ENCODE measurements at places on chromosomes 5 and 9.

GRCh38 chr9:90647843-90648242, 5.2 kb upstream of the DIRAS2 start:
- DNase-seq = no peak

GRCh38 chr5:177396078-177396477, 4.4 kb downstream of the PFN3 start:
- DNase-seq = no peak

DNA sequence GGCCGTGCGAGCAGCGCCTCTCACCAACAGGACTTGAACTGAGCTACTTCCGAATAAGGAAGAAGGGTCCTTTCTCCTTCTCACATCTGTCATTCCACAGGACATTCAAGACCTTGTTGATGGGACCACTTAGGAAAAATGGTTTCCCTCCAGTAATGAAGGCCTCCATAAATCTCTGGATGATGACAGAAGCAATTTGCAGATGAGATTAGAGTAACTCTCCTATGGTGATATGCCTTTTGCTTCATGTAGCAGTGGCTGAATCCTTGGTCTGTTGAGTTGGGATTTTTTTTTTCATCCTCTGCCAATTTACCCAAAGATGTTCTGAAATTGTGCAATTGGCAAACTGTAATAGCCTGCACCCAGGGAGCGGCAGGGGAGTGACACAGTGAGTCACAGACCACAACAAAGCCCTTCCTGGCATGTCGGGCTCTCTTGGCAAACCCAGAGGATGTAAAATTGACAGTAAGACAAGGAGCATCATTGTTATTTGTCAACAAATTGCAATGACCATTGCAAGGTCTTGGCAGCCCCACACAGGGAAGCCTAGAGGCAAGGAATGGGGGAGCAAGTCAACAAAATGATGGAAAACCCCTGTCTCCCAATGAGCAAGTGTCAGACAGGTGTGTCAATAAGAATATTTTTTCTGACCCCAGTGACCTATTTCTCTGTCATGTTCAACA, 275.9 kb downstream of the ACTL7B start:
- DNase-seq = no peak

GRCh38 chr5:133109655-133110483, 58.1 kb downstream of the HSPA4 start:
- DNase-seq = no peak

GRCh38 chr5:150778517-150779396, at the start of gene SMIM3:
SMIM3 (plus strand) TSS chr5:150778757; CDS start chr5:150795441, 16,684 bp downstream.
- DNase-seq = peak; percentile 56

- DNase-seq = no peak
Observed at GRCh38 chr9:129077236-129077635, 3.7 kb upstream of the DOLPP1 start.

DNA sequence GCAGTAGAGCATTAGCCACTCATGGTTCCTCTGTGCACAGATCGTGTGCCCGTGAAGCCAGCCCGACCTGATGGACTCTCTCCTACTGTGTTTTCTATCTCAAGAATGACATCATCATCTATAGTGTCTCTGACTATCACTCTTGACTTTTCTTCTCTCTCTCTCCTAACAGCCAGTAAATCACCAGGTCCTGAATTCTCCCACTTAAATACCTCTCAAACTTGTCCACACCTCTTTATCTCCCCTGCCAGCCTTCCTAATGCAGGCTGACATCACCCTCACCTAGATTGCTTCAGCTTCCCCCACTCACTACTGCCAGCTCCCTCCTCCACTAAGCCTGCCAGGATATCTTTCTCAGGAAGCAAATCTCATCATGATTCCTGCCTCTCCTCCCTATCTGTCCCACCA, 90.6 kb upstream of the MIER3 start:
- DNase-seq = no peak

- no peak for DNase-seq
Observed at GRCh38 chr5:67807439-67807888, 408.1 kb upstream of the PIK3R1 start.

DNA sequence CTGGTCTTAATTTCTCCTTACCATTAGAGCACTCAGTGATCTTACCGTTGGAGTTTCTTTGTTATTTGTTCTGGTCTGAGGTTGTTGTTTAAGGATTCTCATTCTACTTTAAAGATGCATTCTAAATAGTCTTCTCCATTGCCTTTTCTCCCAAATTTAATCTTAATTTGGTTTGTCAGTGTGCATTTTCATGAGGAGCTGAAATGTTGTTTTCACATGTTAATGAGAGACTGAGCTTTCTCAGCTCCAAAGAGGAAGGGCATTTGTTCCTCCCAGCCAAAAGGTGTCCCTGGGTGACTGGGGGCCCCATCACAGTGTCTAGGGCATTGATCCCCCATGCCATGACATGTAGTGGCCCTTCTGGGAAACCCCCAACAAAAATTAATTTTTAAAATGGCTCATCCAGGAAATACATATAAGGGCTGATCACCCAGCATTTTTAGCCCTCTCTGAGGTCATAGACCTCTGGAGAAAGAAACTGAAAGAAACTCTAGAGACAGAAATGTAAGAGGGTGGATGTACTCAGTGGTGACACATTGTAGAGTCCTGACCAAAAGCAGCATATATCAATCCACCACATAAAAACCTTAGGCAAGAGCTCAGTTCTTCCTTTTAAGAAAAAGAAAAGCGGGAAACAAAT, 240.4 kb upstream of the RAI14 start:
- no peak for DNase-seq

- no peak for DNase-seq
Observed at GRCh38 chr9:131190191-131190590, 64.8 kb downstream of the NUP214 start.

DNA sequence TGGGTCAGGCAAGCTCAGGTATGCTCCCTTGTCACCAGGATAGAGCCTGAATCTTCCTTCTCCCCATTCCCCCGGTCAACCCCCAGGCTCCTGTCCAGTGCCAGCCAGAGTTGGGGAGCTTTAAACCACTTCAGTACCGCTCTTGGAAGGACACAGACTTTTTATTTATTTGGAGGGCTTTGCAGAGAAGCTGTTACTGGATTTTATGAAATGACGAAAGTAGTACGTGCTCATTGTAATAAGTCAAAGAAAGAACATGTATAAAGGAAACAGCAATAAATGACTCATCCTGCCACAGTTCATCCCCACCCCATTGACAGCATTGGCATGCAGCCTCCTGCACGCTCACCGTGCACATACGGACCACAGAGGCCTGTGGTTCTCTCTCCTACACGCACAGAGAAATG, 230.3 kb downstream of the AUH start:
- no peak for DNase-seq

DNA sequence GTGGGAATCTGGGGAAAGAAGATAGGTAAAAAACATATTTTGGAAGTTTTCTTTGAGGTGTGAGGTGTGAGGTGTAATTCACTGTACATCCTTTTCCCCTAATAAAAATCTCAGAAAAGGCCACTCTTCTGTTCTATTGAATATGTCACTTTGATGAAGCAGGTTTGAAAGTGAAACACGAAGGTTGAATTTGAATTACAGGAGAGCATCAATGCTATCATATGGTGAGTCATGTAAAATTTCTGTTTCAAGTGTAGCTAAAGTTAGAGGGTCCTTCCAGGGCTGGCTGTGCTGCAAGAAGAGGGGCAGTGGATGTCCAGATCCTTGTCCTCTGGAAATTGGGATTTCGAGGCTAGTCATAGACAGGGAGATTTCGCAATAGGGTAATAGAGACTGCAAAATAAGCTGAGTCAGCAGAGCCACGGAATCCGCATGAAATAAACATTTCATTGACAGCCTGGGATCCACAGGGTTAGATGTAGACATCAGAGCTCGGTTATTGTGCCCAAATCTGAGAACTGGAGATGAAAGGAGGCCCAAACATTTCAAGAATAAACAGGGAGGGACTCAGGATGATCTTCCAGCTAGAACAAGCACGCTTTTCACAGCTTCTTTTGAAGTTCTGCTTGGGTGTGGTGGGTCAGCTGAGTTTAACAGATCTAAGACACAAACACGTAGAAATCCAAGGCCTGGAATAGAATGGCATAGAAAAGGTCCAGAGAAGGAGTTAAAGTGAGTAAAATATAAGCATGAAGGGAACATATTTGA, 194.4 kb upstream of the CDKN2B start:
- no peak for DNase-seq

GRCh38 chr5:76099286-76099702, 16.1 kb downstream of the SV2C start:
- DNase-seq = no peak

DNA sequence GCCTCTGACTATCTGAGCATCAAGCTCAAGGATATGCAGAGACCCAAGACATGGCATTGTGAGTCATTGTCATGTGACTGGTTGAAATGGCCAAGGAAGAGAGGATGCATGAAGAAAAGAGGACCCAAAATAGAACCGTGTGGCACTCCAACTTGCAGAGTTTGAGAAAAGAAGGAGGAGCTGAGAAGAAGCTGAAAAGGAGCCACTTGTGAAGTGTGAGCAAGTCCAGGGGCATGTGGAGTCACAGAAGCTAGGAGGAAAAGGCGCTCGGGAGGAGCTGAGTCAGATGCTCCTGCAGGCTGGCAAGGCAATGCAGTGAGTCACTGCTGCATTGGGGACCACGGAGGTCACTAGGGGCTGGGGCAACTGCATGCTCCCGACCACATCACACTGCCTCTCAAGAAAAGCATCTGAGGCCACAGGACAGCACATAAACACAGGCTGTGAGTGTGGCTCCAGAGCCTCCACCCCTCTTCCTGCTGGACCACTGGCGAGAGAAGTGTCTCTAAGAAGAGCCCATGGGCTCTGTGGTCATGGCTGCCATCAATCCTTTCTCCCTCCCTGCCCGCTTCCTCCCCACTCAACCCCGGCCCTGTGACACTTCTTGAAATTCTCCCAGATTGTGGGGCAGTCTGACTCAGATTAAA, 197.6 kb downstream of the DRD1 start:
- DNase-seq = no peak

DNA sequence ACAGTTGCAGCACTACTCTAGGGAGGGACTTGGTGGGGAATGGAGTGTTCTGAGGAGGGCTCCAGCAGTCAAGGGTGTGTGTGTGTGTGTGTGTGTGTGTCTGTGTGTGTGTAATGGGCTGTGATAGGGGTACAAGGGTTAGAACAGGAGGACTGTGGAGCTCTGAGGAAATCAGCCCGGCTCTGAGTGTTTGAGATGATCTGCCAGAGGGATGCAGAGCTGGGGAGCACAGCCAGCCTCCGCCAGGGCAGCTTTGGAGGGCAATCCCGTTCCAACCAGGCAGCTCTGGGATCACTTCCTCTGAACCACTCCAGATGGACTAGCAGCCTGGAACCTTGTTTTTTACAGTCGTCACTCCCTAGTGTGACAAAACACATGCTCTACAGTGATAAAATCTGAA, 3.0 kb upstream of the SLC6A7 start:
- DNase-seq = no peak

- no peak for DNase-seq
Observed at GRCh38 chr9:18319918-18320445, 154.0 kb upstream of the ADAMTSL1 start.

GRCh38 chr5:161105525-161105924, 253.5 kb upstream of the ATP10B start:
- no peak for DNase-seq

- DNase-seq = no peak
Observed at GRCh38 chr5:14465776-14466175, 115.8 kb upstream of the OTULINL start.

DNA sequence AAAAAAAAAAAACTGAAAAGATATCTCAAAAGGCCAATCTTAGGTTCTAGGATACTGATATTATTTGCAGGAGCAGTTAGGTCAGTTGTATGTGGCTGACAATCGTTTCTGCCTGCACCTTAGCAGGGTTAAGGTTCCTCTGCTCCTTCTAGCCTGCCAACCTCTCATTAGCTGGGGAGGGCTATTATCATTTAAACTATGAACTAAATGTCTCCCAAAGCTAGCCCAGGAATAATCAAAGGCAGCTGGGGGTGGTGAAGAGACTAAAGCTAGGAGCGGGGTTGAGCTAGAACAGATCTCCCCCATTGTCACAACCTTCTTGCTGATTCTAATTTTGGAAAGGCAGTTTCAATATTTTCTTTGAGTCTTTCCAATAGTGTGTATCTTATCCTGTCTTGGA, 99.9 kb downstream of the ICE1 start:
- DNase-seq = no peak

- no peak for DNase-seq
Observed at GRCh38 chr9:68821911-68822310, 116.9 kb downstream of the PIP5K1B start.

- no peak for DNase-seq
Observed at GRCh38 chr5:39104221-39104620, 30.0 kb upstream of the RICTOR start.

GRCh38 chr5:1405539-1406530, 39.4 kb downstream of the SLC6A3 start:
- no peak for DNase-seq

DNA sequence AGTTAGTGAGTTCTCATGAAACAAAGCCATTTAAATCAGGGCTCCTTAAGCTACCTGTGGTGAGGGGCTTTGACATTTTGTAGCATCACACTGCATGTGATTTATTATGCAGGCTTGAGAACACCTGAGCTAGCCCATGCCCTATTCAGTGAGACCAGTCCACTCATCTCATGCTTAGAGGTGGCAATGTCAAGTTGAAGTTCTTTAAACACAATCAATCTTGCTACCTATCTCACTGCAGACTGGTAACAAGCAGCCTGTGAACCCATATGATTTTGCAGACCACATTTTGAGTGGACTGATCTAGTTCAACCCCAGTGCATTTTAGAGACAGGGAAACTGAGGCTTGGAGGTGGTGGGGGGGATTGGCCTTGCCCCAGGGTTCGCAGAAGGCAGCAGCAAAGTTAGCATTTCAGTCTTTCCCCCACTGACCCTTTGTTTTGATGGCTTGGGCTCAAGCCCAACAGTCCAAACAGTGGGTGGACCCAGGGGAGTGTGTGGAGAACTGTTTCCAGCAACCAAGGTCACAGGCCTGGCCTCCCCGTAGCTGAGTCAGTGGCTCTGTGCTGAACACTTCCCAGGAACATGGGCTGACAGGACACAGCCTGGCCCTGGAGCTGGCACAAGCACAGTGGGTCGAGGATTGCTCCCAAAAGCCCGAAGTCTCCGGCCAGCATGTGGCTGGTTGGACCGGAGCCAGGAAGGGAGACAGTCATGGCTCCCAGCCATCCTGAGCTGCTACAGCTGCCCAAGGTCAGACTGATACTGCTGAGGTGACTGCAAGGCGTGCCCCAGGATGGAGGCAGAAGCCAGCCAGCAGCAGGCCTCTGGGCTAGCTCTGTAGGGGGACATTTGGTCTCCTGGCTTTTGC, 95.3 kb downstream of the RGS3 start:
- no peak for DNase-seq

DNA sequence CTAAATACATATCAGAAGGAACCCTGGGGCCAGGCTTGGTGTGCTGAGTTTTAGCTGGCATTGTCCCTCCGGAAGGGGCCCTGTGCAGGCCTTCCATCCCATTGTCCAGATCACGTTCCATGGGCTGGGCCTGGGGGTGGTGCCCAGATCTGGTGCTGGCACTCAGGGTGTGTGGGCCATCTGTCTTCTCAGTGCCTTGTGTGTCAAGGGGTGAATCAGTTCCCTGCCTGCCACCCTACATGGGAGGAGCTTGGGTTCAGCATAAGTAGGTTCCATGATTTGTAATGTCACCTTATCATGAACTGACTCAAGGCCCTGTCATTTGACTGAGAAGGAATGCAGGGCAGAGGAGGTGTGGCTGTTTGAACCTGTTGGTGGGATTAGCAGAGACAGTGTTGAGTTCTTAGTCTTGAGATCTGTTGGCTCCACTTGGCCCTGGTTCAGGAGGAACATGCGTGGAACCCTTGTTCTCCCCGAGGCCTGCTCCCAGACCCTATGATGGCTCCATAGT, 176.8 kb downstream of the MACROH2A1 start:
- no peak for DNase-seq

GRCh38 chr5:111132076-111132475, 39.9 kb downstream of the WDR36 start:
- no peak for DNase-seq
